Stimulated activated CD8-positive, alpha-beta memory T cell treated with anti-CD3 and anti-CD28 coated beads, Interleukin-4, amount 100 ng/mL, for 4 hours (primary cell): ENCODE measurements at places on chromosomes 11 and 22.
A peak's percentile ranks its signal among the peaks of the same experiment; 100 is the strongest.

DNA sequence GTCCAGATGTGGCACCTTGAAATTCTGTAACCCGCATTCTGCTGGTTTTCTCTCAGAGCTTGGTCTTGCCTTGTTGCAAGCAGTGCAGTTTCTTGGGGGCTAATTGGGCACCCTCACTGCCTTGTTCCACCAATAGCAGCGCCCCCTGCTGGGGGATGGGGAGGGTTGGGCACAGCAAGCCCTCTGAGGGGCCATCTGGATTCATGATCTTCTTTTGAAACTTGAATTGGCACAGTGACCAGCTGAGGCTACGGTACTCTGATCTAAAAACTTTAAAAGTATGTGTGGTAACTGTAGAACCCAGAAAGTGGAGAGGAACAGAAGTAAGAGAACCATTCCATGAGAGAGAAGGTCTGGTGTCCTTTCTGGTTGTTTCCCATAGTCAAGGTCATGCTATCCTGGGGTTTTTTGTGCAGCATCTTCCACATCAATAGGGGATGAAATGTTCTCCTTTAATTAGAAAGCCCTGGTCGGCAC lies 64.2 kb downstream of the MED15 start:
- DNase-seq = peak; percentile 34

- no peak for DNase-seq
Observed at GRCh38 chr11:97361812-97362378, 972.1 kb downstream of the JRKL start.

- no peak for DNase-seq
Observed at GRCh38 chr11:77677138-77677537, 39.5 kb upstream of the CLNS1A start.

- no peak for DNase-seq
Observed at GRCh38 chr22:44448271-44448830, 49.7 kb downstream of the RTL6 start.

- no peak for DNase-seq
Observed at GRCh38 chr11:69159150-69159852, 3.6 kb downstream of the SMIM38 start.

DNA sequence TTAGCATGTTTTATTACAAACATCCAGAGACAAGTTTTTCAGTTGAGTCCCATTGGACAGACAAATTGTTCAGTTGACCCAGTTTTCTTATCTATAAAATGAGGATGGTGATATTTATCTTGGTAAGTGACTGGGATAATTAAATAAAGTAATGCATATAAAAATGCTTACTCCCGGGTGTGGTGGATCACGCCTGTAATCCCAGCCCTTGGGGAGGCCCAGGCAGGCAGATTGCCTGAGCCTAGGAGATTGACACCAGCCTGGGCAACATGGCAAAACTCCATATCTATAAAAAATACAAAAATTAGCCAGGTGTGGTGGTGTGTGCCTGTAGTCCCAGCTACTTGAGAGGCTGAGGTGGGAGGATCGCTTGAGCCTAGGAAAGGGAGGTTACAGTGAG lies 15.6 kb upstream of the ACER3 start:
- no peak for DNase-seq

- DNase-seq = no peak
Observed at GRCh38 chr11:19793326-19793725, 80.7 kb downstream of the NAV2 start.

GRCh38 chr22:19959587-19960490 lies 18.2 kb upstream of the TXNRD2 start:
- DNase-seq = no peak

- DNase-seq = no peak
Observed at GRCh38 chr11:16745950-16746605, 7.6 kb downstream of the C11orf58 start.

GRCh38 chr22:39090426-39091064 lies 6.5 kb upstream of the APOBEC3H start:
- DNase-seq = peak; percentile 56

- DNase-seq = no peak
Observed at GRCh38 chr11:104385884-104386283, 221.9 kb upstream of the PDGFD start.

DNA sequence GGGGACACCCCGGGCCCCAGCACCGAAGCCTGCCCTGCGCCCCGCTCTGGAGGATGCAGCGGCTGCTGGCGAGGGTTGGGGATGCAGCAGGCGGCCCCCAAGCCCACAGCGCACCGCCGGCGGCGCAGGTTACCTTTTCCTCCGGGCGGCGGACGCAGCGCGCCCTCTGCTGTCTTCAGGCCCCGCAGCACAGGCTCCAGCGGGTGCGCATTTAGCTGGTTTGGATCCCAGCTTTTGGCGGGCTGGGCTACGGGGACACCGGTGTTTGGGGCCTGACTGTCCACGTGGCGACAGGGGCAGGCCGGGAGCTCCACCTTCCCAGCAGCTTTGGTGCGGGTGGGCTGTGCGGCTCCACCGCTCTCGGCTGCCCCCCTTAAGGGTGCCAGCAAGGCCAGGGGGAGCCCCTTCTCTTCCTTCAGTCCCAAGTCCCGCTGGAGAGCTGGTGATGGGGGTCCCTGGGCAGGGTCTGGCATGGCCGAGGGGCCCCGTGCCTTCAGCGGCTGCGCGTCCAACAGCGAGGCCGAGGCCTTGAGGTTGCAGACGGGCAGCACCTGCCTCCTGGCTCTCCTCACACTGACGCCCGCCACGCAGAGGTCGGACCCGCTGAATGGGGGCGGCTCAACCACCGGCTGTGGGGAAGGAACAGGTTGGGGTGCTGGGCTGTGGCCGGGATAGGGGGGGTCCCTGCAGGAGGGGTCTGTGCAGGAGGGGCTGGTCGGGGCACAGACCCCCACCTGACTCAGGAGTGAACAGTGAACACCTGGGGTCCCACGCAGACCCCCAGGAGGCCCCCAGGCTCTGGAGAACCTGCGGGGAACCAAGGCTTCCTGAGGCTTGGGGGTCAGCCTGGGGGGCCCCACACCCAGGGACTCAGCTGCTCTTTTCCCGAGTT lies 18.0 kb upstream of the IL17REL start:
- peak; percentile 61 for DNase-seq

DNA sequence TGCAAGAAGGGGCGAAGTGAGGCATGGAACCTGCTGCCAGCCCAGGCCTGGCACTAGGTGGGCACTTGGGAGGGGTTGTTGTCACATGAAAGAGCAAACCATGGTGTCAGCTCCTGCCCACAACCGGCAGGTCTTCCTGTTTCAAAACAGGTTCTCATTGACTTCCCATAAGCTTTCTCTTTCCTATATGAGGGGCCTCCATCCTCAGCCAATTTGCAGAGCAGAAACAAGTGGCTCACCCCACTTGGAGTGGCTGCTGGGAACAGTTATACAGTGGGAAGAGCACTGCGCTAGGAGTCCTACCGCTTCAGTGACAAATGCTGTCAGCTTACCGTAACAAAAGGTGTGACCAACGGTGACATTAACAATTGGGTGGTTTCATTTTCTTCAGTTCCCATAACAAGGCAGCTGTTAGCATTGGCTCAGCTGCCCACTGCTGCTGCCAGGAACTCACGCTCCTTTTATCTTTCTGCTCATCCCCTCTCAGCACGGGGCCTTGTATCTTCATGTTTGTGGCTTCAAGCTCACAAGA lies 10.2 kb upstream of the SSTR3 start:
- DNase-seq = no peak

GRCh38 chr11:77140231-77140851 lies 12.3 kb downstream of the MYO7A start:
- no peak for DNase-seq

- DNase-seq = no peak
Observed at GRCh38 chr22:35891442-35891841, 137.2 kb downstream of the RBFOX2 start.

GRCh38 chr11:16536513-16536912 lies 180.2 kb upstream of the SOX6 start:
- DNase-seq = no peak

DNA sequence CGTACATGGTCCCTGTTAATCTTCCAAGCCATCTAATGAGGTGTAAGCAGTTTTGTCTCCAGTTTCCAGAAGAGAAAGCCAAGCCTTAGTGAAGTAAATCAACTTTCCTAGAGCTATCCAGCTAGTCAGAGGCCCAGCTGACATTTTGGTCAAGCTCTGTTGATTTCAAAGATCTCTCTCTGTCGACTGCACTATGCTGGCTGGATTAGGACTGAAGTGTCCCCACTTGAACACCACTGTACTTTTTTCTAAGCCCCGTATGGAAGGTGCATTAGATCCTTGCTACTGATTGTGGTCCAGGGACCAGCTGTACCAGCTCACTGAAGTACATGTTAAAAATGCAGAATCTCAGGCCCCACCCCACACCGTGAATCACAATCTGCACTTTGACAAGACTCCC lies 176.5 kb upstream of the NAV2 start:
- no peak for DNase-seq

DNA sequence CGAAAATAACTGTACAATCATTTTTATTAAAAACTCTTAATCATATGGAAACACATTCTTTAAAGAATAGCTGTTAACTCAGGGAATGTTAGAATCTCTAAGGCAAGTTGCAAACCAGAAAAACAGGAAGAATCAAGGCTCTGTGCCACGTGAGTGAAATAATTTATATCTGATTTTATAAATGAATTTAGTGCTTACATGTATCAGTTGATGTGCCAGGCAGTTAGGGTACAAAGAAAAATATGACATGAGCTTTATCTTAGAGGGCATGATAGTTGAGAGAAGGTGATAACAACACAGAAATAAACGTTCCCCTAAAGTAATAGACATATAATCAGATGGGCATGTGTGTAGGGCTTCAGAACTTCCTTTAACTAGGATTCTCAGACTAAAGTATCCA lies 734.5 kb upstream of the CCDC179 start:
- DNase-seq = no peak

- DNase-seq = no peak
Observed at GRCh38 chr22:32733196-32733768, 68.2 kb upstream of the TIMP3 start.

DNA sequence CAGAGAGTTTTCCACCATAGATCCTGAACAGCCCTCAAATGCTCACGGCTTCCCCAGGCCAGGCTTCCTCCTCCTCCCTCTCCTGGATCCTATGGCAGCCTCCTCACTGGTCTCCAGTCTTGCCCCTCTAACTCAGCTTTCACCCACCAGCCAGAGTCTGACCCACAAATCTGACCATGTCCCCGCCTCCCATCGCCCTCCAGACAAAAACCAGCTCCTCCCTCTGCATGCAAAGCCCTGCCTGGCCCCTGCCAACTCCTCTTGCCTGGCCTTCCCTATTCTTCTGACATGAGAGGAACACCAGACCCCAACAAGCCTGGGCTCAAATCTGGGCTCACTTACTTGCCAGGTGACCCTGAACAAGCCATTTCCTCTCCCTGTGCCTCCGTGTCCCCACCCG lies 32.4 kb upstream of the PDE2A start:
- no peak for DNase-seq

- no peak for DNase-seq
Observed at GRCh38 chr22:32021716-32022115, 21.3 kb upstream of the SLC5A1 start.

GRCh38 chr11:58152781-58153180 lies 27.5 kb upstream of the OR9I1 start:
- DNase-seq = no peak

- no peak for DNase-seq
Observed at GRCh38 chr11:6782720-6783119, at the start of gene OR2AG1. OR2AG1 (plus strand) TSS chr11:6783020; CDS start chr11:6785038, 2,018 bp downstream.
